ENCODE measurements at places on chromosomes 11 and 22.

DNA sequence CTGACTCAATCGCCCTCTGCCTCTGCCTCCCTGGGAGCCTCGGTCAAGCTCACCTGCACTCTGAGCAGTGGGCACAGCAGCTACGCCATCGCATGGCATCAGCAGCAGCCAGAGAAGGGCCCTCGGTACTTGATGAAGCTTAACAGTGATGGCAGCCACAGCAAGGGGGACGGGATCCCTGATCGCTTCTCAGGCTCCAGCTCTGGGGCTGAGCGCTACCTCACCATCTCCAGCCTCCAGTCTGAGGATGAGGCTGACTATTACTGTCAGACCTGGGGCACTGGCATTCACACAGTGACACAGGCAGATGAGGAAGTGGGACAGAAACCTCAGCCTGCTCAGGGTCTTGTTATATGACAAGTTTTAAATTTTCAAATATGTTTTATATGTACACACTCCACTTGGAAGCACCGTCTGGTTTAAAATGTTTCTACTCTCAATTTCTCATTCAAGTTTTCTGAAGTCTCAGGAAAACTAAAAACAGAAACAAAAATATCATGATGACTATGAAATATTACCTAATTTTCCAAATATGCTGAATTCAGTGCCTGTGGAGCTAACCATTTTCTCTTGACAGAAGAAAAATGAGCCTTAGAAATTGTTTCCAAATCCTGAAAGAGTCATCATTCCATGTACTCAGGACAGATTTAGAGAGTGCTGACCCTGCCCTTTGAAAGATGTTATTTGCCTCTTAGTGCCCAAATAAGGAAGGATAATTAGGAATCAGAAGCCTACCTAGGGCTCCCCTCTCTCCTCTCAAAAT lies 48.8 kb upstream of the TOP3B start:
- DNase-seq, result no peak

DNA sequence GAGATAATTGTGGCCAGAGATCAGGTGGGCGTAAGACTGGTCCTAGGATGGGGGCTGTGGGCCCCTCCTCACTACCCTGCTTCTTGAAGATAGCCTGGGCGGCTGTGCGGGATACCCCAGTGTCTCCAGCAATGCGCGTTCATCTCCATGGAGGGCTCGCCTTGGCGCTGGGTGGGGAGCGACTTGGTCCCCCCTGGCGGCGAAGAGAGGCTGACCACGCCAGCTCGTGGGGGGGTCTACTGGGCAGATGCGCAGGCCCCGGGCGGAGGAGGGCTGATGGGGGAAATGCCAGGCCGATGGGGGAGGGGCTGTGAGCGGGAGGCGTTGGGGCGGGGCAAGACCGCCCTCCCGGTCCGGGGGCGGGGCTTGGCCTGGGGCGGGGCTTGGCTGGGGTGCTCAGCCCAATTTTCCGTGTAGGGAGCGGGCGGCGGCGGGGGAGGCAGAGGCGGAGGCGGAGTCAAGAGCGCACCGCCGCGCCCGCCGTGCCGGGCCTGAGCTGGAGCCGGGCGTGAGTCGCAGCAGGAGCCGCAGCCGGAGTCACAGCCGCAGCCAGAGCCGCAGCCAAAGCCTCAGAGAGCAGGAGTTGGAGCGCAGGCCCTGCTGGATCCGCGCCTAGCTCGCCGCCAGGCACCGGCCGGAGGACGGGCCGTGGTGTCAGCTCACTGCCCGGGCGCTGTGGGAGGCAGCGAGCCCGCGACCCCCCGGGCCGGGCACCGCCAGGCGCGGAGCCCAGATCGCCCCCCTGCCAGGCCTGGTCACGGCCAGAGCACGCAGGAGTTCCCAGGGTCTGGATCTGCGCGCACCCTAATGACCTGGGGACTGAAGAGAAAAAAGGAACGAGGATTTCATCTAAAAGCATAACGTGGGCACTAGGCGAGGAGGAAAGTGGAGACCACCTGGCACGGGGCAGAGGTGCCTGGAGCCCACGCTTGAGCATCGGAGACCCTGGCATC lies at the start of gene SLC35E4:
Gene SLC35E4 (plus strand): TSS at position 509 of the 953 bp plus-strand sequence. CDS start 670 bp downstream, outside the sequence.
- peak; percentile 80 for DNase-seq

- DNase-seq, result no peak
Observed at GRCh38 chr22:17984114-17984513, 40.2 kb downstream of the MICAL3 start.

DNA sequence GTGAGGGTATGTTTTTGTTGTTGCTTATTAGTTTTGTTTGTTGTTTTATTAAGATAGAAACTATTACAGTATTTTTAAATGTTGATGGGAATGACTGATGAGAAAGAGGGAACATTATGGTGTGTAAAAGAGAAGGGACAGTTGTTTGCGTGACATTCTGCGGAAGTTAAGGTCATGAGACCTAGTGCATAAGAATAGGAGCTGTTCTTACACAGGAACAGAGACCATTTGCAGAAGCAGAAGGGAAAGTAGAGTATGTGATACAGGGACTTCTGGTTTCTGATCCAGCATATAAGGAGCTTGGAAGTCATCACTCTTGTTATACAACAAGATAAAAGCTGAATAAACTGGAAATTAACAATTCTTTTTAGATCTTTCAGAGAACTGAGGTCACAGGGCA lies 299.2 kb upstream of the API5 start:
- DNase-seq, result no peak

GRCh38 chr22:46367707-46368191 lies 32.2 kb downstream of the TRMU start:
- DNase-seq, result peak; percentile 52

GRCh38 chr11:13012056-13012661 lies 3.0 kb downstream of the RASSF10 start:
- DNase-seq, result no peak

- DNase-seq, result peak; percentile 2
Observed at GRCh38 chr11:80320765-80321164, 879.9 kb upstream of the TENM4 start.

GRCh38 chr11:122902951-122903350 lies 20.4 kb downstream of the JHY start:
- no peak for DNase-seq

Measured in ACHN (cell line).